Activated T-helper 1 cell treated with anti-CD3 and anti-CD28 coated beads, Interleukin-2, amount 50 U/mL, for 16 hours (primary cell): ENCODE measurements at places on chromosomes 2 and 18.

GRCh38 chr18:74598350-74599001 lies 806 bp downstream of the ZNF407 start:
- peak; percentile 38 for DNase-seq

GRCh38 chr2:16179701-16180416 lies 239.5 kb downstream of the MYCN start:
- no peak for DNase-seq

DNA sequence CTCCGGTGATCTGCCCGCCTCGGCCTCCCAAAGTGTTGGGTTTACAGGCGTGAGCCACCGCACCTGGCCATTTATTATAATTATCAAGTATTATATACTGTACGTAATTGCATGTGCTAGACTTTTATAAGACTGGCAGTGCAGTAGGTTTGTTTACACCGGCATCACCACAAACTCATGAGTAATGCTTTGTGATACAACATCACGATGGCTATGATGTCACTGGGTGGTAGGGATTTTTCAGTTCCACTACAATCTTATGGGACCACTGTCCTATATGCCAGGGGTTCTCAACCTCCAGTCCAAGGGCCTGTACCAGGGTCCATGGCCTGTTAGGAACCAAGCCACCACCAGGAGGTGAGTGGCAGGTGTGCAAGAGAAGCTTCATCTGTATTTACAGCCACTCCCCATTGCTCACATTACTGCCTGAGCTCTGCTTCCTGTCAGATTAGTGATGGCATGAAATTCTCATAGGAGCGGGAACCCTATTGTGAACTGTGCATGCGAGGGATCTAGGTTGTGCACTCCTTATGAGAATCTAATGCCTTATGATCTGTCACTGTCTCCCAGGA lies 9.4 kb downstream of the SCYGR4 start:
- no peak for DNase-seq

DNA sequence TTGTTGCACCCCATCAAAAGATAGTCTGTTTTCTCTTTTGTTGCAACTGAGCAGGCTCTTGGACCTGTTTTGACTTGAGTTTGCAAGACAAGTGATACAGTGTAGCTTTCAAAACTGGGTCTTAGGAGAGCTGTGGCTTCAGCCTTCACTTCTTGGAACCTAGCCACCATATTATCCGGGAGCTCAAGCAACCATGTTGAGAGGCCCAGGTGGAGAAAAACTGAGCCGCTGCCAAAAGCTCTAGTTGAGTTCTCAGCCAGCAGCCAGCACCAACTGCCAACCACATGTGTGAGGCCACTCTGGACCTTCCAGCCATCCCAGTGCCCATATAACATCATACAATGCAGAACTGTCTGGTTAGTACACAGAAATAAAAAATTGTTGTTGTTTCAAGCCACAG lies 5.4 kb downstream of the CACNB4 start:
- DNase-seq, result no peak

DNA sequence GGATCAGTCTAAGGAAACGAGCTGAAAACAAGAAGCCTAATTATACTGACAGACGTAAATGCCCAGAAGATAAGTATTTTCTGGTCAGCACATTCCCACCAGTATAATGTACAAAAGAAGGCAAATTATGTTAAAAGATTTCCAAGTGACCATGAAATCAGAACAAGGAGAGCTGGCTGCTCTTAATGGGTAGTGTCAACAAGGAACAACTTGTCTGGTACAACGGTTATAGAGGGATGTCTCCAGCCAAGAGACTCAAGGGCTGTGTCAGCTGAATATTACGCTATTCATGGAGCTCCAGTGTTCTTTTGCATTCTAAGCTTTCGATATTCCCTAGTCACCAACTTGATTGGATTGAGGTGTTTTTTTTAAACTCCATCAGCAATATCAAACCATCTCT lies 8.6 kb upstream of the L3MBTL4 start:
- DNase-seq, result no peak

DNA sequence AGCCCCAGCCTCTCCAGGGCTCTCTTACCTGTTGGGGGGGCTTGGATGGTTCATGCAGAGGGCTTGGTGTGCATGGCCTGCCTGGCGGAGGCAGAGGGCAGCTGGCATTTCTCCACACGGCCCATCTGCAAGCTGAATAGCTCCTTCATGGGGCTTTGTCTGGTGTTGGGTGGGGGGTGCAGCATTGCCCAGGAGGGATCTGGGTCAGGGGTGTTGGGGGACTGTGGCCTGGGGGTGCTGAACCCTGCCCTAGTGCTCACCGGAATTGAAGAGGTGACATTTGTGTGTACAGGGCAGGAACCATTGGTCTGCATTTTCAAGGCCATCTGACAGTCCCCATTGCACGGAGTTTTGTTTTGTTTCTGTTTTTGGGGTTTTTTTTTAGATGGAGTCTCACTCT lies 58.8 kb upstream of the HAAO start:
- no peak for DNase-seq

DNA sequence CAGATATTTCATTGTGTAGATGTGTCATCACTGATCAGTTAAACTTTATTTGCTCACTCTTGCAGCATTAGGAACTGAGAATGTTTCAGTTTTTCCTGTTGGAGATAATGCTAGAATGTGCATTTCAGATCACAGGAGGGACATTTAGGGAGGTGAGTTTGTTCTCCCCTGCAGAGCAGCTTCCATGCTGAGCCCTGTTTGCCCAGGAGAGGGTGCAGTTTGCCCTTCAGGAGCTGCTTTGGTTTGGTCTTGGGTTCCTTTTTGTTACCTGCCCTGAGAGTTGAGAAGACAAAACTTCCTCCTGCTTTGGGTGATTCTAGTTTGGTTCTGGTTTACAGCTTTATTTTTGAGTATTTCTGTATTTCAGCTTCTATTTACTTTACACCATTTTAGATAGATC lies 49.9 kb downstream of the DGKD start:
- peak; percentile 40 for DNase-seq

- DNase-seq, result no peak
Observed at GRCh38 chr18:46733872-46734271, 23.0 kb downstream of the ST8SIA5 start.

DNA sequence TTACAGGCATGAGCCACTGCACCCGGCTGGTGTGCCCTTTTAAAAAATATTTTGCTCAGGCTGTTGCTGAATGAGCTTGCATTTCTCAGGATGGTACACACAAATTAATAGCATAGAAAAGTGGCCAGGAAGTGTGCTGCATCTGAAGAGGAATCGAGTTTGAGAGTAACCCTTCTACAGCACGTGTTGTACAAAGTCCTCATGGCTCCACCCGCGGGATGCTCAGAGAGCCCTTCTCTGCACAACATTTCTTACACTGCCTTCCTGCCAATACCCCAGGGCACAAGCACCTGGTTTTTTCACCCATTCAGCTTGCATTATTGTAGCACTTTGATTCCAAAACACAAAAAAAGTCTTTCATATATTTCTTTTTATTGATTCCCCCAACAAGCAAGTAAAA lies 90.1 kb upstream of the NEDD4L start:
- DNase-seq, result no peak

DNA sequence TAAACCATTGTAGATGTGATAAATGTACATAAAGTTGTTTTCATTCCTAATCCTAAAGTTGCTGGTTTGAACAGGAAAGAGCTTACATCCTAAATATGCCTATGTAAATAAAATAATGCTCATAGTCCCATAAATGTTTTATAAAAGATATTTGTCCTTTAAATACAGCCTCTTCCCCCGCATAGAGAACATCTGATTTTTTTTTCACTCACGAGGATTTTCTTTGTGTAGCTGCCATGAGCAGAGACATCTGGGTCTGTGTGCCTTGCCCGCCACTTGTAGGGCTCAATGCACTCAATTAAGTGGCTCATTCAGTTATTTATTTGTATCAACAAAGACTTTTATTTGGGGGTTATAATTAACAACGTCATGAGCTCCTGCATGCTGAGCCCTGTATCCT lies 72.8 kb downstream of the SOWAHC start:
- no peak for DNase-seq

- DNase-seq, result no peak
Observed at GRCh38 chr2:1979569-1979968, 235.3 kb upstream of the PXDN start.

GRCh38 chr2:219687882-219688559 lies 60.6 kb downstream of the SLC4A3 start:
- no peak for DNase-seq

- no peak for DNase-seq
Observed at GRCh38 chr2:7508296-7508943, 591.2 kb downstream of the RNF144A start.

- no peak for DNase-seq
Observed at GRCh38 chr2:182165202-182165601, 179.5 kb downstream of the PPP1R1C start.

- DNase-seq, result no peak
Observed at GRCh38 chr2:24919506-24920097, 435 bp downstream of the ADCY3 start.

DNA sequence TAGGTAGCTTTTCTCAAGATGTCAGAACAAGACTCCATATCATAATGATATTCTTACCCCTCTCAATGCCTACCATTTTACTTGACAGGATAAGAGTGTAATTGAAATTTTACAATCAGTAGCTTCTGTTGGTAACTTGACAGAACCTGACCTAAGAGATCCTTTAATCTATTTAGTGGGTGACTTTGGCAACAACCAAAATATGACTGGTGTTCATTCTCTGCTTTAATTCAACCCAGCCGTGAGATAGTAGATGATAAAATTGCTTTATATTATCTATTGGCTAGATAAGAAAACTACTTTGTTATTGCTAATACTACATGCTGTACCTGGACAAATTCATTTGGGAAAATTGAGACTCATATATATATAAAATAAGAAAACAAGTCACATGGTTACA lies 770.2 kb upstream of the NXPH2 start:
- DNase-seq, result no peak

DNA sequence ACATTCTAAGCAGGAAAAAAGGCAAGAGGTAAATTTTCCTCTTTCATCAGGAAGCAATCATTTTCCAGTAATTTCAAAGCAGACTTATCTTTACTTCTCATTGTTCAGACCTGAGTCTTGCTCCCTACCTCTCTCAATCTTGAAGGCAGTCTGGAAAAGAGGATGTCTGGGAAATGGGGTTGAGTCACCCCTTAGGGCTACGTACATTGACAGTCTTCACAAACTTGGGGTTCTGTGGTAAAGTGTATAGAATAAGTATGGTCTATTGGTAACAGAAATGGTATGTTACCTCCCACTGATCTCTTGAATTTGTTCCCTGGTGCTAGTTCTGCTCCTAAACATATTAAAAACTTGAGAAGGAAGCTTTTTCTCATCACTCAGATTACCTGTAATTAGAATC lies 361.3 kb downstream of the SS18 start:
- DNase-seq, result no peak

GRCh38 chr2:120802158-120802557 lies 66.5 kb downstream of the GLI2 start:
- DNase-seq, result no peak

DNA sequence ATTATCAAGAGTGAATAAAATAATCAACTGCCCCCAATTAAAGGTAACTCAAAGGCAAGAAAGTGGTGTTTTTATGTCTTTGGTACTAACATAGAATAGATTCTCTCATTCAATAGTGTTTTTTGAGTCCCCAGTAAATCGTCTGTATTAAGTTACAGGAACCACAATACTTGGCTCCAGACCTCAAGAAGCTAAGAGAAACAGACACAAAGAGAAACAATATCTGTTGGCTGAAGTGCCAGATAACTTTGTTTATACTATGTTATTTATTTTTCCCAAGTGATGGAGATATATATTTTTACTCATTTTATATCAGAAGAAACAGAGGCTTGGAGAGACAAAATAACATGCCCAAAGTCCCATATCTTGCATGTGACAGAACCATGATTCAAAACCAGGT lies 201.7 kb upstream of the HNRNPA3 start:
- DNase-seq, result no peak

DNA sequence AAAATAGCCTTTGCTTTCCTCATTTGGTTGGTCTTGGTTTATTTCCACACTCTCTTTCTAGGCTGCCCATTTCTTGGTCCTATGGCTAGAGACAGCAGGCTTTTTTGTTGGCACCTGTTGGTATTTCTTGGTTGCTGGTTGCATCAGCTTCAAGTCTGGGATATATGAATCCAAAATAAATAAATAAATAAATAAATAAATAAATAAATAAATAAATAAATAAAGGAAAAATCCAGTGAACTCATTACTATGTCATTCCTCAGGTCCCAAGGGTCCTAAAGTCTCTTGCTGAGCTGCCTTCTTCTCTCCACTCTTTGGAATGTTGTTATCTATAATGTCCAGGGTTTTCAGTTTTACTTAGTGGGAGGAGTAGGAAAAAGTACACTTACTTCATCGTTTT lies 165.9 kb upstream of the MEX3C start:
- DNase-seq, result no peak

DNA sequence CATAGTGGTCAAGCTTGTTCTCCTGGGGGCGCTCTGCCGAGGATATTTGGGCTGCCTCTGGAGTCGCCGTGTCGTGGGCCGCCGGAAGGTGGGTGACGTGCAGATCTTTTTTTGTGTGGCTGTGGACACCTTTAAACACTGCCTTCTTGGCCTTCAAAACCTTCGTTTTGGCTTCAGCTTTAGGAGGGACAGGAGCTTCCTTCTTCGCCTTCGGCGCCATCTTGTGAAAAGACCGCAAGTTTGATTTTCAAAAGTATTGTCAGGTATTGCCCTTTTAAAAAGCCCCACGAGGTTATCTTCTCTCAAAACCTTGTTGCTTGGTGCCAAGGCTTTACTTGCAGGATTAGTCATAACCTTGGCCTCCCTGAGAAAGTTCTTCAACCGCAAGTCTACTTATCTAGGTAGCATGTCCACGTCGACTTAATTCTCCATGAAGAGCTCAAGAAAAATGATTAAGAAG lies 20.8 kb downstream of the LAMA3 start:
- no peak for DNase-seq

DNA sequence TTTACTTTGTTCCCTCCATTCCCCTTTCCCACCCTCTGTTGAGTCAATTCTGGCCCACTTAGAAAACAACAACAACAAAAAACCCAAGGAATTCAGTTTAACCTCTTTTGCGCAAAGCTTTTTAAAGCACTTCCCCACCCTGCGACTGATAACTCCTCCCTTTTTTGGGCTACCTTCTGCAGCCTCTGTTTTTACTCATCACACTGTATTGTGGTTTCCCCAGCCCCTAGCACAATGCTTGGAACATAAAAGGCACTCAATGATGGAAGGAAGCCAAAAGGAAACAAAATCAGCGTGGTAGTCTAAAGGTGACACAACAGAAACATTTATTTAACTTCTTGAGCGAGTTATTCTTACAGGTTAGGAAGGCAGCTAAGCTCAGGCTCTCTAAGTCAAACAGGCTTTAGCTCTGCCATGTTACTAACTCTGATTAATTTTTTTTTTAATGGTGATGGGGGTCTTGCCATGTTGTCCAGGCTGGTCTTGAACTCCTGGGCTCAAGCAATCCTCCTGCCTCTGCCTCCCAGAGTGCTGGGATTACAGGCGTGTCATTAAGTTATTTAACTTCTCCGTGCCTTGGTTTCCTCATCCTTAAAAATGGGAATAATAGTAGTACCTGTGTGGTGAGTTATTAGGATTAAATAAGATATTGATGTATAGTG lies 1.3 kb downstream of the CEP68 start:
- no peak for DNase-seq

- DNase-seq, result no peak
Observed at GRCh38 chr2:141714496-141714895, 416.3 kb downstream of the LRP1B start.

- DNase-seq, result no peak
Observed at GRCh38 chr2:95350368-95350767, 52.1 kb upstream of the FAHD2A start.
